ENCODE measurements at places on chromosomes 11 and 22.

- peak; percentile 71 for DNase-seq
These were observed 9.2 kb downstream of the FXYD2 start for GRCh38 chr11:117815262-117815803.

DNA sequence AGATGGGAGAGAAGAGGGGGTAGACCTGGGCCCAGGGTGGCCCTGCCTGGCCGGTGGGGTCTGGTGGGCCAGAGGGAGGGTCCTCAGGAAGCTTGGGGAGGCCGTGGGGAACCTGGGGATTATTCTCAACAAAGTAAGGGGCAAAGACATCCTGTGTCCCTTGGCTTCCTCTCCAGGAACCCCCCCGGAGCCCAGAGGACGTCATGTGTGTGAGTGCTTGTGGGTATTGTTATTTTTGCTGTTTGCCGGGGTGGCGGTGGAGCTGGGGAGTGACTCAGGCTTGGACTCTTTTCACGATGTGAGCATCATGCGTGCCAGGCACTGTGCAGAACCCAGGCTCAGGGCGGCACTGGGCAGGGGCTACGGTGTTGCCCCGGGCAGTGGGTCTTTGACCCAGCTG lies 982 bp upstream of the SHANK3 start:
- no peak for DNase-seq

DNA sequence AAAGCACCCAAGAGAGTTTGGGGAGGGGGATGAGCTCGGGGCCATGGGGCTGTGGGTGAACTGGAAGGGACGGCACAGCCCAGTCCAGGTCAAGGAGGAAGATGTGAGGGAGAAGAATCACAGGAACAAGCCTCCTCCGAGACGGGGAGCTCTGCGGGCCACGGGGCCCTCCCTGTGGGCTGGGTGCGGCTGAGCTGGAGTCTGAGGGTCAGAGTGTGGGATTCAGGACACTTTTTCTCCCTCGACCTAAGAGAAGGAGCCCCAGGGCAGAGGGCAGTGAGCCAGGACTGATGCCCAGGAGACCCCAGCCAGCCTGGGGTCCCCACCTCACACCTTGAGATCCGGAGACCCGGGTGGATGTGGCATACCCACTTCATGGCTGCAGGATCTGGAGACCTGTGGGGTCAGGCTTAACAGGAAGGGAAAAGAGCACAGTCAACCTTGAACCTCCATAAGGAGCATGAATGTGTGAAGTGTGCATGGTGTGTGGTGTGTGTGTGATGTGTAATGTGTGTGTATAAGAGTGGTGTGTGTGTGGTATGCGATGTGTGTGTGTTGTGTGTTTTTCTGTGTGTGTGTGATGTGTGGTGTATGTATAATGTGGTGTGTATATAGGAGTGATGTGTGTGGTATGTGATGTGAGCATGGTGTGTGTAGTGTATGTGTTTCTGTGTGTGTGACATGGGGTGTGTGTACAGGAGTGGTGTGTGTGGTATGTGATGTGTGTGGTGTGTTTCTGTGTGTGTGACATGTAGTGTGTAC lies 504.6 kb downstream of the BRD1 start:
- DNase-seq: no peak

- DNase-seq: no peak
These were observed 16.8 kb upstream of the MSANTD2 start for GRCh38 chr11:124817036-124817435.

- DNase-seq: no peak
These were observed 121.9 kb upstream of the OR9Q1 start for GRCh38 chr11:57901756-57902155.

GRCh38 chr11:65307298-65308229 lies 7.1 kb upstream of the CDC42EP2 start:
- DNase-seq: no peak

DNA sequence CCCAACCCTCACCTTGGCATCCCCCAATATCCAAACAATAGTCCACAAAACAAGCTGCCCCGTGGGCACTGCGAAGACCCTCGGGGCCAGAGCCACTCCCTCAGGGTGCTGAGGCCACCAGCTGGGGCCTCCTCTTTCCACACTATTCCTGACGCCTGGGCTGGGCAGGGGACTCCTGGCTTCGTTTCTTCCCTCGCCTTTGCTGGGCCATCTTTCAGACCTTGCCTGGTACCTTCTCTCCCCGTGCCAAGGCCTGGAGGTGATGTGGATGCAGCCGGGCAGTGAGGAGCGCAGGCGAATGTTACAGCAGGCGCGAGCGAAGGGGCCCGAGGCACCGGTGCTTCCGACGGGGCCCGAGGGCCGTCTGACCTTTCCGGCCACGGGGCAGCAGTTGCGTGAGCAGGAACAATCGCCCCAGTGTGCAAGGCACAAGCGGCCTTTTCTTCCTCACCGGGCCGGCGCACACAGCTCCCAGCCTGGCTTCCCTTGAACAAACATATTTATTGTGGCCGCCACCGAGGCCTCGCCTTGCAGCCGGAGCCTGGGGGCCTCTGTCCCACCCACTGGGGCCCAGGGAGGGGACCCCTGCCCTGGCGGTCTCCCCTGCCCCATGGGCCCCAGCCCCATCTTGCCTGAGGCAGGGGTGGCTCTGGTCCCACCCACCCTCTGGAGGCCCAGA lies 32.6 kb upstream of the KCNQ1OT1 start:
- DNase-seq: no peak

DNA sequence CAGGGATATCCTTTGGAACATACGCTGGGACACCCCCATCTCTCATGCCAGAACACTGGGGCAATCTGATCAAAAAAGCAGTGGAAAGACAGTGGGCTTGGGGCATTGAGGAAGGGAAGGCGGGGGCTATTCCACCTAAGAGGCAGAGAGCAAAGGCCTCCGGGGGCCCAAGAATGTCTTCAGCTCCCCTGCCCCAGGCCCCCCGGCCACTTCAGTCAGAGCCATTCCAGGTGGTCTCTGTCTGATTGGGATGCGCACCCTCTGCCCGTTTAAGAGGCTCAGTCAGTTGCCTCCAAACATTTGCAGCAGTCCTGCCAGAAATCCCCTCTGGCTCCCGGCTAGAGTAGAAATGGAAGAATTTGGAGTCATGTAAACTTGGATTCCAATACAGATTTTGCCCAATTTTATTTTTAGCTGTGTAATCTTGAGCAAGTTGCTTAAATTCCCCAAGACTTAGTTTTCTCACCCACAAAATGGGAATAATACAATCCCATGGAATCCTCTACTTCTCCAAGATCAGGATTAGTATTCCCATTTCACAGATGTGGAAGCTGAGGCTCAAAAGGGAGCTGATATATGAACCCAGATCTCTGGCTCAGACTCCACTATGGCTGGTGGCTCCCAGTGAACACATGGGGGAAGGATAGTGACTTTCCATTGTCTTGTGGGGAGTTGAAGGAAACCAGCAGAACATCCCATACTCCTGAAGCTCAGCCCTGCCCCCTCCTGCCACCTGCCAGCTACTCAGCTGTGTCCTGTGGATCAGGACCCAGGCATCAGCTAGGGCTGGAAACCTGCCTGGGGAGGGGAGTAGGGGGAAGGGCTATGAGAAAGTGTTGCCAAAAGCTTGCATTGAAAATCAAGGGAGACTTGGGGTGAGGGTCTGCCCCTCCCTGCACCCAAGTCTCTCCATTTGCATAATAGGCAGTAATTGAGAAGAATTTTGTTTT lies 6.1 kb upstream of the WNT11 start:
- DNase-seq: no peak

GRCh38 chr11:126723665-126724045 lies 276.9 kb downstream of the KIRREL3 start:
- no peak for DNase-seq

GRCh38 chr11:45900916-45901617 lies 6.0 kb downstream of the FREY1 start:
- DNase-seq: no peak

- DNase-seq: no peak
These were observed 3.8 kb downstream of the CYB5R3 start for GRCh38 chr22:42645341-42645937.

DNA sequence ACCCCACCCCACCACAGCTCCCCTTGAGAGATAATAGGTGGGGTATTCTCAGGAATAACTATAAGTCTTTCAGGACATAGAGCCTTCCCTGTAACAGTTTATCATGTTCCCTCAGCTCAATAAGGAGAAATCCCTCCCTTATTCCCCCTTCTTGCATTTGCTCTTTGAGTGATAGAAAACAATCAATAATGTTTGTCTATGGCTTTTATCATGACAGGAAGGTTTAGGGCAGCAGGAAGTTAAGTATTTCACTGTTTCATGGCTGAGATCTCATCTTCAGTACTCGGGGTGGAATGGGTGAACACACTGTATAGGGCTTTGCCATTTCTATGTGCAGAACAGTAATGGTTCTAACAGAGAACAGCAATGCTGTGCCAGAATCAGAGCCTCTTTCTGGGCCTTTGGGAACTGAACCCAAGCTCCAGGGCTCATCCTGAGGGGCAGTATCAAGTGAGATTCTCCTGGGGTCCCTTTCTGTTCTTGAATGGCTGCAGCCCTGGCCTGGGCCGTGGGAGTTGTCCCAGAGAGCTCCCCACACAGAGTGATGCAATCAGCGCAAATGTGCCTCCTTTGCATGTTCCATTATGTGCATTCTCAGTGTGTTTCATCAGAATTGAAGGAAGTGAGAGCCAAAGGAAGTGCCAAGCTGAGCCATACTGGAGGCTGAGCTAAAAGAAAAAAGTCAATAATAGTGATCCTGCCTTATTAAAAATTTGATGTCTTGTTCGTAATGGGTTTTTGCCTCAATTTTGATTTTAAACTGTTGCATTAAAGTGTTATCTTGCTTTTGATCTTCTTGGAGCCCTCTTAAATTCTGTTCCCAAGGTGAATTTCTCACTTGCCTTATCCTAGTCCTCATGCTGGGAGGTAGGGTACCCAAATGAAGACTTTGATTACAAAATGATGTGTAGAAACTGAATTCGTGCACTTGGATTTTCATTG lies 2.9 kb upstream of the CYP2R1 start:
- no peak for DNase-seq

- DNase-seq: no peak
These were observed 14.2 kb upstream of the GNB1L start for GRCh38 chr22:19868773-19869471.

GRCh38 chr11:45572354-45573123 lies 92.9 kb downstream of the CHST1 start:
- DNase-seq: no peak

- DNase-seq: no peak
These were observed 31.6 kb downstream of the MAFF start for GRCh38 chr22:38233427-38233826.

GRCh38 chr22:45760682-45761081 lies 89.0 kb downstream of the ATXN10 start:
- no peak for DNase-seq

DNA sequence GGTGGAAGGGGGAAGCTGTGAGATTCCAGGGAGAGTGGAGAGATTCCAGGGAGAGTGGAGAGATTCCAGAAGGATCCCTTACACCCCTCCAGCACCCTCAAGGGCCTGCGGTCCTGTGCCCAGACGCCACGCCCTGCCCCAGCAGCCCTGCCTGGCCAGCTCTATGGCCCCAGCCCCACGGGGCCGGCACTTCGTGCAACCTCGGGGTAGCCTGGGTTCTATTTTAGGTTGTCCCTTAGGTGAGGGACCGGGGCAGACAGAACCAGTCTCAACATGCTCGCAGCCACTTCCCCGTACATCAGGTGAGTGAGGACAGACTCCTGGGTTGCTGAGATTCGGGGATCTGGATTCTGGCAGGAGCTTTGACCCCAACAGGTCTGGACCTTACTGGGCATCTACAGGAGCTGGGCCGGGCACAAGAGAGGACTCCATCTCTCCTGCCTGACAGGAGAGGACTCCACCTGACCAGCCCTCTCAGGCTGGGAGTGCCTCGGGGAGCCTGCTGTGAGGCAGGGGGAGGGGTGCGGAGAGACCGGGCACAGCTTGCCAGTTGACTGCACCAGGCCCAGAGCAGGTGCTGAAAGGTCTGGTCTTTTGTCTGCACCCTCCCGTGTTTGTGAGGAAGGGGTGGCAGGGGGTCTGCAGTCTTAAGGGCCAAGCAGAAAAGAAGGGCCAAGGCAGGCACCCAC lies 8.5 kb upstream of the ADORA2A start:
- DNase-seq: no peak

DNA sequence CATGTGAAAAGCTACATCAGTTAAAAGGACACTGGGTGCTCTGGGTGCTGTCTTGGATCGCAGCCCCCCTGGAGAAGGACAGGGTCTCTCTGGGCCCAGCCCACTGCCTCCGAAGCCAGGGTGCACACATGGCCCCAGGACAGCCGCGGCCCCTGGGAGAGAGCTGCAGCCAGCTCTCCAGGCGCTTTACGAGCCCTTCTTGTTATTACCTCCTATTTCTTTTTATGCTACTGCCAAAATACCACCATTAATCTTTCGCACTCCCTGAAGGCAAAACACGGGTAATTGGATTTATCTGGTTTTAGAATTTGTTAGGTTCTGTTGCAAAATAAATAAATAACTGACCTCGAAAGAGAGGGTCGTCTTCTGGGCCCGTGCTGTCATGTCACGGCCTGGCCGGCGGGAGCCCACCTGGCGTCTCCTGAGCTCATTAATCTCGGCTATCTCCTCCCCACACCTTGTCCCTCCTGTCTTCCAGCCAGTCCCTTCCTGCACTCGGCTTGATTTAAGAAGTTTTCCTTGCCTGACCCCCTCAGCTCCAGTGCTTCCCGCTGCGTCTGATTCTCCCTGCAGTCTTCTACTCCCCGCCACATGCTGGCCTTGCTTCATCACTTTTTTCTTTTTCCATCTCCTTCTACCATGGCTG lies 611.7 kb downstream of the OPCML start:
- DNase-seq: no peak

DNA sequence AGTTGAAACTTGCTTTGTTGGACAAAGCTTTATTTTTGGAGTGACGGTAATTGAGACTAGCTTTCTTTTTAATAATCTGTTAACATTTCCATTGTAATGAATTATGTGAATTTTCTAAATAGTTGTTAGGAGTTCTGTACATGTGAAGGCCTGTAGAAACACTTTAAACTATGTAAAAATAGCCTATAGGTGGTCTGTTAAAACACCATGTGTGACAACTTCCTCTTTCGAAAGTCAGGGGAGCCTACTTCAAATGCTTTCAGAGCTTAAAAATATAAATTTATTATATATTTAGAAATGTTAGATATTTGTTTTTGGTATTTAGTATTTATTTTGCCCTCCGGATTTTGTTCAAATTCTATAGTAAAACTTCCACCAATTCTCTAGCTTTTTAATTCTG lies 28.7 kb downstream of the DDIAS start:
- DNase-seq: no peak

- DNase-seq: peak; percentile 94
These were observed at the start of gene SF3B2 for GRCh38 chr11:66051766-66052663. Gene SF3B2, plus strand, starts transcription at chr11:66052364. Its CDS starts 21 bp downstream, at chr11:66052385.

- no peak for DNase-seq
These were observed 2.0 kb upstream of the KRTAP5-10 start for GRCh38 chr11:71563406-71563805.

GRCh38 chr22:42353883-42354727 lies 78.1 kb downstream of the NFAM1 start:
- no peak for DNase-seq

DNA sequence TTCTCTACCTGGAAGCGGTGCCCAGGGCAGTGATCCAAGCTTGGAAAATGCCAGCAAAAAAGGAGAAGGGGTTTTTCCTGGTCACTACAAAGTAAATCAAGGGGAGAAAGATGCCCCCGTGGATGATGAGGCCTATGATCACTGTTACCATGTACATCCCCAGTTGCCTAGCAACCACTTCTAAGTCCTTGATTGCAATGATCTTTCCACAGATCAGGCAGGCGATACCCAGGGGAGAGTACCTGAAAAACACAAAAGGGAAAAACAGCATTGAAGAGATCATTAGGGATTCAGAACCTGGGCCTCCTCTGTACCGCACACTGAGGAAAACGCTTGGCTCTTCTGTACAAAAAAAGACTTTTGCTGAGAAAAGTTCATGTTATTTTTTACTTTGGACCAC lies 127.1 kb downstream of the SLC1A2 start:
- no peak for DNase-seq
